ENCODE measurements at places on chromosomes 4 and X. TPM values are rescaled to one million over a fixed set of nuclear protein-coding genes. Genes with fewer than 3 reads are reported as not detected.

Gene TCEAL2
- total RNA-seq = 18.6 TPM

Gene MAPK10
- 6.9 TPM for total RNA-seq

Gene NUP62CL
- total RNA-seq = 0.23 TPM

Gene TMEM144
- 11.4 TPM for total RNA-seq

Gene DCTD
- total RNA-seq = 44.2 TPM

Gene TMPRSS11B
- total RNA-seq = not detected

Gene PNMA5
- total RNA-seq = not detected

Measured in right cardiac atrium (tissue), 5 donors.